ENCODE measurements at places on chromosomes 11 and 22.

DNA sequence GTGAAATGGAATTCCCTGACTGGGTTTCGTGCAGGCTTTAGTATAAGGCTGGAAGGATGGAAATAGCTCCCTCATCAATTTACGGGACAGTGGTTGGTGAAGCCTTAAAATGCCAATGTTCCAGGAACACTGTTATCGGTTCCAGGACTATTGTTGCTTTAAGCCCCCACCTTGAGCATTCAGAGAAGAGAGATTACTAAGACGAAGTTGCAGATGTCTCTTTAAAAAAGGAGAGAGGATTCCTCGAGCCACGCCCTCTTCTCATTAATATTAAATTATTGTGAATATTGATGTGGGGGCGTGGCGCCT, 195 bp upstream of the CREB3L1 start:
- no peak for DNase-seq
- H3K27ac ChIP-seq, result peak overlapping the region; percentile 12
- peak overlapping the region; percentile 67 for H3K4me3 ChIP-seq
- peaks cover 4% of the 10 kb centered on the region for H3K27me3 ChIP-seq
- H3K36me3 ChIP-seq, result no peaks in the 10 kb centered on the region

DNA sequence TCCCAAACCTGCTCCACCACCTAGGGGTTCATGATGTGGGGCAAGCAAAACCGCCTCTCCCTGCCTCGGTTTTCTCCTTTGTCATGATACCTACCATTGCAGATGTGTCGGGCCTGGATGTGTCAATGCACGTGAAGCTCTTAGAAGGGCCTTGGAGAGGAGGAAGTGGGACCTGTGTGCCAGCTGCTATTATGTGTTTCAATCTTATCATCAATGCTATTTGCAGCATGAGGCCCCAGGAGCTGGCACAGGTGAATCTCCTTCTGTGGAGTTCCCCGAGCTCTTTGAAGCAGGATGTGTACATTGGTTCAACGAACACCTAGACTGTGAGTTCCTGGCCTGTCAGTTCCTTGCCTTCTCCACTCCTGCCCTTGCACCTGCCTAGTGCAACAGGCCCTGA, 331.6 kb downstream of the CTTN start:
- no peaks in the 10 kb centered on the region for H3K36me3 ChIP-seq
- no peaks in the 10 kb centered on the region for H3K27me3 ChIP-seq

DNA sequence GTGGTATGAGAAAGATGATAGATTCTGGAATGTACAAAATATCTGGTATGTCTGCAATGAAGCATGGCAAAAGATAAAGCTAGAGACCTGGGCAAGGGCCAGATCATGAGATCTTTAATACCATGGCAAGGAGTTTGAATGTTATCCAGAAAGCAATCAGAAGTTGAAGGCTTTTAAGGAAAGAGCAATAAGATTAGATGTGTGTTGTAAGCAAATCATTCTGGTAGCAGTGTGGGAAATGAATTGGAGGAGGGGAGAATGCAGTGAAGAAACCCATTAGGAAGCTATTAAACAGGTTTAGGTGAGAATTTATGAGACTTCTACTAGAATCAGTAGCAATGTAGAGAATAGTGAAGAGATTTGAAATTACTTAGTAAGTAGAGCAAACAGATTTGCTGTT, 32.2 kb upstream of the SYT9 start:
- no peaks in the 10 kb centered on the region for H3K4me1 ChIP-seq
- no peak overlapping the region for H3K4me3 ChIP-seq
- no peaks in the 10 kb centered on the region for H3K36me3 ChIP-seq
- no peak overlapping the region for H3K27ac ChIP-seq

DNA sequence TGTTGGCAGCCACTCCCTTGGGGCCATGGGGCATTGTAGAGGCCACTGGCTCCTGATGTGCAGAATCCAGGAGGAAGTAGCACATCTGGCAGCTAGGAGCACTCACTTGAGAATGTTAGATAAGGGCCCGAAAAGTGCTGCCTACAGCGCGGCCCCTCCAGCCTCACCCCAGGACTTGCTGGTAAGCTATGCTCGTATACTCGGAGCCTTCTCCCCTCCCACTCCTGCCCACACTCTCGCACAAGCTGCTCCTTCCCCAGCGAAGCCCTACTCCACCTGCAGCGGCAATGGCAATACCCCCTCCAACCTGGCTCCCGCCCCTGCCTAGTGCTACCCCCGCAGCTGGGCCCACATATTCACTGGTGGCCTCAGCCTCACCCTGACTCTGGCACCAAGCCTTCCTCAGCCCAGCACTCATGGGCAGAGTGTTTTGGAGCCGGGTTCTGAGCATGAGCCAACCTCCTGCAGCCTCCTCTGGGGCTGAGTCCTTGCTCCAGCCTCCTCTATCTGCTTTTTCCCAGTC, 47.7 kb downstream of the PDE2A start:
- no peaks in the 10 kb centered on the region for H3K27me3 ChIP-seq
- H3K4me3 ChIP-seq, result no peak overlapping the region
- DNase-seq, result no peak
- H3K4me1 ChIP-seq, result peaks cover 6% of the 10 kb centered on the region
- H3K36me3 ChIP-seq, result no peaks in the 10 kb centered on the region
- peak overlapping the region; percentile 11 for H3K27ac ChIP-seq

DNA sequence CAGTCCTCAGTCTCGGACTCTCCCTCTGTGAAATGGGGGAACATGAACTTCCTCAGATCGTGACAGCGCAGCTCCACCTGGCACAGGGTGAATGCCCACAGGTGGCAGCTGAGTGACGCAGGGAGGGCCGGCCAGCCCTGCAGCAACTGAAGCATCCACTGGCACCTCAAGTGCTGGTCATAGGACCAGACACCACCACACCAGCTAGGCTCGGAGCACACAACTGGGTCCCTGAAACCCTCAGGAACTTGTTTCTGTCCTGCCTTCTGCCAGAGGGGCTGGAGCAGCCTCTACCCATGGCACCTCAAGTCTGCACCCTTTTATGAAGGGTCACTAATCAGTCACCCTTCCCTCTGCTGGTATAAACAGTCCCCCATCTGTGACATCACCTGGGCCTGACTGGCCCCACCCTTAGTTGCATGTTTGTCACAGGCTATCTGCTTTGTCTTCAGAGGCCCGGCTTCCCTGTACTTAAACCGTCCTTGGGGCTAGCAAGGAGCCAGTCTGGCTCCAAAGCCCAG, 7.4 kb upstream of the CDC42BPG start:
- H3K36me3 ChIP-seq, result peaks cover 20% of the 10 kb centered on the region
- DNase-seq, result no peak
- peaks cover 44% of the 10 kb centered on the region for H3K4me1 ChIP-seq

DNA sequence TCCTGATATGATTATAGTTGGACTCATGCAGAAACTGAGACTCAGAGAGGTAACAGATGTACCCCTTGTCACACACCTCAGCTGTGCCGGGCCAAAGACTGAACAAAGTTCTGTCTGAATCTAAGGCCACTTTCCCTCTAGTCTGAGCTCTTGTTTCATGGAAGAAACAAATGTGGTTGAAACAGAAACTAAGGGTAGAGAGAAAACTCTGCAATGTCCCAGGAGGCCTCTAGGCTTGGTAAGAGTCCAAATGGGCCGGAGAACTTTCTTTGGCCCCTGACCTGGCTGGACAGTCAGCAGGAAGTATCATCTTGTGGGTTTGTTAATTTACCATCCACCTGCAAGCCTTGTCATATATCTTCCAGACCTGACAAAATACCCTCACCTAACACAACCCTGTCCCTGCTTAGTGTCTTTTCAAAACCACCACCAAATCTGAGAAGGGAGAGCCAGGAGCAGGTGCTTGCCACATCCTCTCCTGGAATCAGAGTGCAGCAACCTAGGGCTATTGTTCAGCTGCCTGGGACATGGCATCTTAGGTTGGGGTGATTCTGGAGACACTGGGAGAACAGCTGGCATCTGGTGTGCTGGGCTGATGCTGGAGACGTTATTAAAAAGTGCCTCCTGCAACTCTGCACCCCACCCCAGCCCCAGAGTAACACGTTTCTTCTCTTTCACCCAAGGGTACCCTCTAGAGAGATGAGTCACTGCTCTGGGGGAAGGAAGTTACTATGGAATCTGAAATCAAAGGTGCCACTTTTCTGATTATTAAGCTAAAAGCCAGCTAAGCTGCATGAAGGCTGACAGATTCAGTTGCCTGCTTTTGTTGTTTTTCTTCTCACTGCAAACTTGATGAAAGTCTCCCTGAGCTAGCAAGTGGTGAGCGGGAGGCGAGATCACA, 126.3 kb upstream of the TIMP3 start:
- no peaks in the 10 kb centered on the region for H3K27me3 ChIP-seq
- no peaks in the 10 kb centered on the region for H3K36me3 ChIP-seq
- no peak overlapping the region for H3K4me3 ChIP-seq
- no peak overlapping the region for H3K27ac ChIP-seq

GRCh38 chr22:39229075-39229474, 15.7 kb downstream of the PDGFB start:
- H3K36me3 ChIP-seq, result no peaks in the 10 kb centered on the region
- DNase-seq, result no peak
- H3K27ac ChIP-seq, result no peak overlapping the region
- H3K4me1 ChIP-seq, result no peaks in the 10 kb centered on the region
- H3K27me3 ChIP-seq, result no peaks in the 10 kb centered on the region

DNA sequence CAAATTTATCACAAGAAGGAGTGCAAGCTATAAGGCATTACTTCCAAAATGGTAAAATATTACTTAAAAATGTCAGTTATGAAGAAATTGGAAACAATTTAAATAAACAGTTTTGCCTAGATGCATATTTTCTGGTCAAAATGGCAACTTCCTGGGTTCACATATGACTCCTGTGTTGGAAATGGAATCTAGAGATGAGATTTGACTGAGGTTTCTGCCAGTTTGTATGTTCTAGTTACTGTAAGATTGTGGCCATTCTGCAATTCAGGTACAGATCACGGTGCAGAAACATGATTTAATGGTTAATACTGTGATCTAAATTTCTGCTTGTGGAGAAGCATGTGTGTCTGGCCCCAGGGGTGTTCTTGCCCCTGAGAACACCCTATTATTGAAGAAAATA, 3.4 kb upstream of the OR4C6 start:
- H3K36me3 ChIP-seq, result no peaks in the 10 kb centered on the region
- no peaks in the 10 kb centered on the region for H3K4me1 ChIP-seq
- H3K27me3 ChIP-seq, result no peaks in the 10 kb centered on the region
- no peak overlapping the region for H3K4me3 ChIP-seq
- H3K27ac ChIP-seq, result no peak overlapping the region
- no peak for DNase-seq

DNA sequence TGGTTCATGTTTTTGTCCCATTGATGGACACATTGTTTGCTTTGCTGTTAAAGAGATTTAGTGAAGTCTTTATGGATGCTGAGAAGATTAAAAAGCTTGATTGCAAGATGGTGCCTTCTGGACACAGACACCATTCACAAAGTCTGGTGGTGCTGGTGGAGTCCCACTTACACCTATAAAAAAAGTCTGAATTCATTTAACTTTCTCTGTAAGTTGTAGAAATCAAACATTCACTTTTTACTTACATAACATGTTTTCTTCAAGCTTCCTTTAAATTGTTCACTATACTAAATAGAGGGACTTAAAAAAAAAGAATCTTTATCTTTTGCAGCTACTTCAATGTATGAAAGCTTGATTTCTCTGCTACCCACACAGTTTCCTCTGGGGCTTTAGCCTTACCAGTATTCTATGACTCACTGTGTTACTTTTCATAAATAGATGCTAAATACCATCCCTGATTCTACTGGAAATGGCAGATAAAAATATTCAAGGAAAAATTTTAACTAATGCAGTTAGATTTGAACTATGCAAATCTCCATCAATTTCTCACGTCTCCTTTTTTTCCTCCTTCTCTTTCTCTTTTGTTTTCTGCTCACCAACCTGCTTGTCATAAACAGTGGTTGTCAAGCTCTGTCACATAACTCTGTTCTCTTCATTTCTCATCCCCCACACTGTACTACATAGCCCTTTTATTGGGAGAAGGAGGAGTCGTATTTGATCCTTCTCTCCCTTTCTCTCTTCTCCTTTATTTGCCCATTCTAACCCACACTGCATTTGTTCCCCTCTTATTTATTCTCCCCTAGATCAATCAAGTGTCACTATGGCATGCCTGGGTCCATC, 89.7 kb downstream of the FAM76B start:
- no peak for DNase-seq
- H3K4me3 ChIP-seq, result no peak overlapping the region
- H3K4me1 ChIP-seq, result no peaks in the 10 kb centered on the region
- no peaks in the 10 kb centered on the region for H3K36me3 ChIP-seq
- H3K27me3 ChIP-seq, result no peaks in the 10 kb centered on the region

DNA sequence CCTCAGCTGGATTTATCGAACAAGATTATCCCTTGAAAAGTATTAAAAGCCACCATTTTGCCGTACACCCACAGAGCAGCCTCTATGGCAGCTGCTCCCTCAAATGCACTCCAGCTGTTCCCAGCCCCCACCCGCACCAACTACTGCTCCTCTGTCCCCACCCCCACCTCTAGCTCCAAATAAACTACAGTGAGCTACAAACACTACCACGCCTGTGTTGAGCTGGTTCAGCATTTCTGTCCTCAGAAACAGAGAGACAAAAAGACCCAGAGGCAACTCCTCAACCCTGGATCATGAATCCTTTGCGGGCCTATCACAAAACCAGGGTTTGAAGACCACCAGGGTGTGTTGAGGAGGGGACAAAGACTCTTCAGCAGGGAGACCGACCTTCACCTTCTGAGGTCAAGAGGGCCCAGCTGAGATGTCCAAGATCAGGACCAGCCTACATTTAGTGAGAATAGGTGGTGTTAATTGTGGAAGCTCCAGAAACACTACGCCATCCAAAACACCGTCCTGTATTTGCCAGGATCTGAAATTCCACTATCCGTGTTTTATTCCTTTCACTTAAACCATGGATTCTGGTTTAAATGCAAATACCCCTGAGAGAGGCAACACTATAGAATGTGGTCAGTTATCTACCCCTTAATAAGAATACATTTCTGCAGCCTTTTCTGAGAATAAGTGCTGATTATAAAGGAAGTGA, 195.9 kb downstream of the DSCAML1 start:
- H3K27ac ChIP-seq, result no peak overlapping the region
- H3K27me3 ChIP-seq, result no peaks in the 10 kb centered on the region
- H3K4me1 ChIP-seq, result no peaks in the 10 kb centered on the region

- no peaks in the 10 kb centered on the region for H3K4me1 ChIP-seq
- H3K4me3 ChIP-seq, result no peak overlapping the region
- no peaks in the 10 kb centered on the region for H3K27me3 ChIP-seq
- no peaks in the 10 kb centered on the region for H3K36me3 ChIP-seq
Measured at GRCh38 chr22:36588285-36588684, 59.3 kb upstream of the EIF3D start.

DNA sequence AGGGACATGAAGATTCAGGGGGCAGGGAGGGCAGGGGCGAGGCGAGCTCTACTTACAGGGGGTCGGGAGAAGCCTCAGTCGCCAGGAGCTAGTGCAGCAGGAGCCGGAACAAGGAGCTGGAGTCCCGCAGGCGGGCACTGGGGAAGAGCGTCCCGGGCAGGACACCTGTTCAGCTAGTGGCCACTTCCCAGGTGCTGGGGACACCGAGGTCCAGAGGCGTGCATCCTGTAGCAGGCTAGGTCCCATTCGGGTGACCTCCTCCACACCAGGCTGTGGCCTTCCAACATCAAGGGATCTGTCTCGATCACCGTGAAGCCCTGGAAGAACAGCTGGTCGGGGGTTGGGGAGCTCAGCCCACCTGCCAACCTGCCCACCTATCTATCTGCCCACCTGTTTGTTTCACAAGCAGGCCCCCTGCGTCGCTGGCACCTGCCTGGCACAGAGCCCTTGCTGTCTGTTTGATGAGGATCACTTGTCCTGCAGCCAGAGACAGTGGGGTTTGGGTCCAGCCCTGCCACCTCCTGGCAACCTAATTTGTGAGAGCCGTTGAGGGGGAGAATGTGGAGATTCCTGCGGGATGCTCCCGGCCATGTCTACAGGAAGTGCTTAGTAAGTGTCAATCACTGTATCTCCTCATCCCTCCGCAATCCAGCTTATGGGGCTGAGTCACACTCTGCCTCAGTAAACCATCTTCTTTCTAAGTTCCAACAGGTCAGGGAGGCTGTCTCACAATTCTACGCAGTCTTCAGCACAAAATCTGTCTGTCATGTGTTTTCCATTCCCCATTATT, 940.9 kb downstream of the BRD1 start:
- no peak for DNase-seq
- H3K36me3 ChIP-seq, result no peaks in the 10 kb centered on the region
- H3K27me3 ChIP-seq, result no peaks in the 10 kb centered on the region
- H3K27ac ChIP-seq, result no peak overlapping the region
- no peak overlapping the region for H3K4me3 ChIP-seq

Data from ascending aorta (tissue), 2 donors.